ENCODE measurements at places on chromosomes 1 and 21.
A peak's percentile ranks its signal among the peaks of the same experiment; 100 is the strongest.

DNA sequence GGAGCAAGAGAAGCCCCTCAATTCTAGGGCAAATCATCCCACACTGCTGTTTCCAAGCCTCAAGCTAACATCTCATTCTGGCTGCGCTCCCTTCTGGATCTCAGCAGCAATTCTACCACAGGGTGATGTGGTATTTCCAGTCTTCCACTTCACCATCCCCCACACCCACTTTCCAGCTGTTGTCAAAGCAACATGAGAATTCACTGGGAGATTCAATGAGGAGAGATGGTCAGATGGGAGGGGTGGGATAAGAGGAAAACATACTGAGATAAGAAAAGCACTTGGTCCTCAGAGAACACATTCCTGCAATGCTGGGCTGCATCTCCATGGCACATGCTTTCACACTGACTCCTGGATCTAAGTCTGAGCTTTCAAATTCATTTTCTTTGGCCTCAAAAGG lies 47.3 kb upstream of the LRRC52 start:
- no peak for DNase-seq

DNA sequence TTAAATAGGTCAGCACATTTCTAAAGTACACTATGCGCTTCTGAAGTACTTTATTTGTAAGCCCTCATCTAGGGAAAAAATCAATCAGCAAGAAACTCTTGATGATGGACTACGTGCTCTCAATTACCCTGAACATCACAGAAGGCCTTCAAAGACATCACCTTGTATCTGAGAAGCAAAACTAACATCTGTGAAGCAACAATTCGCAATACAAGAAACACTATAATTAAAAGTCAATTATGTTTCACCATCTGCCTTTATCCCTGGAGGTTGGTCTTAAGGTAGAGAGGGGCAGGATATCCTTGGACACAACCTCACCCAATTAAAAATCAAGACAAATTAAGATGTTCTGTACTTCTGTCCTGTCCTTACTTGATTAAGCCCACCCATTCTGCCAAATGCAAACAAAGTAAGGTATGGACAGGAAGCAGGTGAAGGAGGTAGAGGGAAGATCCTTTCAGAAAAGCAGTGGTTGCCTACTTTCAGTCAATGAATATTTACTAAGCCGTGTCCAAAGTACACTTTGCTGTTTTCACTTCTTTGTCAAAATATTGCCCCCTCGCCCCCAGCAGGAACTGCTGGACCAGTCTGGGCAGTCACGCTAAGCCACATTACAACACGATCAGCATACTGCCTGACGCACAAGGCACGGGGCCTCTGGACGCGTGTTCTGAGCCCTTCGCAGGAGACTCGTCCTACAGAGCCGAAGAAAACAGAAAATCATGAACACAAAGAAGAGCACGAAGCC lies 887 bp downstream of the SLC19A2 start:
- peak; percentile 60 for DNase-seq

DNA sequence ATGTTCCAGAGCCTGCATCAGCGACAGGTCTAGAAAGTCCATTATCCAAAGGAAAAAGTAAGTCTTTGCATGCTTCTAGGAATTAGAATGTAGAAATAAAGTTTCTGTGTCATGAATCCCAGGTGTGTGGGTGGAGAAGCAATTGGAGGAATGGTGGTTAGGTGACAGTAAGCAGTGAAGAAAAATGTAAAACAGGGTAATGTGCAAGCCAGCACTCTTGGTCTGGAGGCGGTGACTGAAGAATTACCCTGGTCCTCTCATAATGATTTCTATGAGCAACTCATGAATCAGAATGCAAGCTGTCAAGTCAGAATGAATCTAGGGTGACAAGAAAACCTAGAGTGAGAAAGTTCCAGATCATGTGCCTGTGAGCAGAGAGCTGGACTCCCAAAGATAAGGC lies 33.6 kb downstream of the PLPPR4 start:
- DNase-seq, result no peak

DNA sequence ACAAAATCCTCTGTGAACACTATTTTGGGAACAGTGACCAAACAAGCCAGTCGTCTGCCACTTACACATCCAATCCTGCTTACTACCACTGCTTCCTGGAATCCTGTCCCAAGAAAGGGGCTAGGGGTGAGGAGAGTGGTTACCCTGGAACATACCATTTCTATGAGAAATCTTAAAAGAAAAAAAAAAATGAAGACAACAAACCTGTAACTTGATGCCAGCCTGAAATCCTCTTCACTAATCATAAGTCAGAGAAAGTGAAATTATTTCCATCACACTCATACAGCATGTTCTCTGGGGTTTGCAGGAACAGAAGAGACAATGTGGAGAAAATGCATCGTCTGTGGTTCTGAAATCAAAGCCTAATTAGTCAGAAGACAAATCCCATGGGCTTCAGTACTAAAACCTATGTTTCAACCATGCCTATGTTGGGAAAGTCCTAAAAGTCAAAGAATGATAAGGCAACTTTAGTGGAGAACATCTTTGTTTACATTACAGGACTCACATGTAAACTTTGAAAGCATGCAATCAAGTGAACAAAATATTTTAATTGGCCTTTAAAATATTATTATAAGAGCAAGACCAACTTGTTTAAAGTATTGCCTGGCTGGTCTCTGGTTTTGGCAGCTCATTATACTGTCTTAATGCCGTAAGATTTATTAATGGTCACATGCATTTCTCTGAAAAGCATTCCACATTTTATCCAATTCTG lies 220.7 kb downstream of the LTN1 start:
- no peak for DNase-seq

DNA sequence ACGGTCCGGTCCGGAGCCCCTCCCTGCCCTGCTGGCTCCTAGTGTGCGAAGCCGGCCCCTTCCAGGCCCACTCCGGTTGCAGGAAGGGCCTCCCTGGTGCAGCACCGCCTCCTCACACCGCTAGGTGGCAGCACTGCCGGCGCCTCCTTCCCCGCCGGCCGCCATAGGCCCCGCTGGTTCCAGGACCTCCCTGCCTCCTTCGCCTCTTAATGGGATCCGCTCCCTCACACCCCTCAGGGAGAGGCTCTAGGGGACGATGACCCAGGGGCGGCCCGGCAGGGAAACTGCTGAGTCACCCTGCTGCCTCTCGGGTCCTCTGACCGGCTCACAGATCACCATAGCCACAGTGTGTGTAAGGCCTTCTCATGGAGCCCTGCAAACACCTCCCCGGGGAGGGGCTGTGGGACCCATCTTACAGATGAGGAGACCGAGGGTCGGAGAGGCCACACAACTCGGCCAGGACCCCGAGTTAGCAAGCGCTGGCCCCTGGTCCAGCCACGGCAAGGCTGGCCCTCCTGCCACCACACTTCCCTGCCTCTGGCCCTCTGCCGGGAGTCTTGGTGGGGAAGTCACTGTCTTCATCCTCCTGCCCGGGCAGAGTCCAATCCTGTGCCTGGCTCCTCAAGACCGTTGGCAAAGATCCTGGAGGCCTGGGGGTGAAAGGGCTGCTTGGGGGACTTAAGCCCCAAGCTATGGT lies 1.6 kb upstream of the AJAP1 start:
- DNase-seq, result peak; percentile 74

- peak; percentile 62 for DNase-seq
These were observed 266.3 kb downstream of the RHOU start for GRCh38 chr1:229001467-229002011.

DNA sequence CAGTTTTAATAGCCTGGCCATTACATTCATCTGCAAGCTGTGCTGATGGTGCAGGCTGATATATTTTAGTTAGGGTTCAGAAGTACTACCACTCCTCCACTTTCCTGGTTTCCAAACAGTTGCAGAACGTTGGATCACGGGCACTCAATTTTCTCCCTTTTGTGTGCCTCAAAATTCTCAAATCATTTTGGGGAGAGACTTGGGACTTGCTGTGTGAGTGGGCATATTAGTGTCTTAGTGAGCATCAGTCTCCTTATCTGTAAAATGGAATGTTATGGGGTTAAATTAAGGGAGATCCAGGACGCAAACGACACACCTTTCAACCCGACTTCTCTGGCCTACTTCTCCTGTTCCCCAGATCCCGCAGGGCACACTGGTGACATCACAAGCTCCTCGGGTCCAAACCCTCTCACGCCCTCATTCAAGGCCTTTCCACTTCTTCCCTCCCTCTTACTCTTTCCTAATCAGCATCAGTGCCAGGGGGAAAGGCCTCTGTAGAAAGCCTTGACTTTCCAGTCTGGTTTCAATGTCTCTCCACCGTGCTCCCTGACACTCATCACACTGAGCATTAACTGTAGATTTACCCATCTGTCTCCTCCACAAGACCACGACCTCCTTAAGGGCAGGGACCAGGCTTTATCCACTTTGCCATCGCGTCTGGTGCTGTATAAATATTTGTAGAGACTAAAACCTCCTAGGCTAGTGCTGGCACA lies 1.2 kb downstream of the PIGP start:
- no peak for DNase-seq

DNA sequence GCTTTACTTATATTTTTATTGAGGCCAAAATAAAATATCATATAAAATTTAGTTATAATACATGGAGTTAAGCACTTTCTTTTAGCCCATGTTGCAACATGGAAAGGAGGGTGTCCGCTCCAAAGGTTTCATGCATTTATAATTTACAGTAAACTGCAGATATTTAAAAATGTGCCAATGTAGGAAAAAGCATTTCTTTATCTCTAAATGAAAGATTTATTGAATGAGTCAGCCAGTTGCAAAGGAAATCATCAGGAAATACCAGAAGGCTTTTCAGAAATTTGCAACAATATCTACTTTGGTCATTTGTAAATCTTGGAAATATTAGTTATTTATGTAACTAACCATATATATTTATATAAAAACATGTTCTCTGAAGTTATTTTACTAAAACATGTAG lies 12.1 kb downstream of the ATP6V1G3 start:
- no peak for DNase-seq

GRCh38 chr1:205391386-205391785 lies 30.5 kb downstream of the LEMD1 start:
- DNase-seq, result no peak

DNA sequence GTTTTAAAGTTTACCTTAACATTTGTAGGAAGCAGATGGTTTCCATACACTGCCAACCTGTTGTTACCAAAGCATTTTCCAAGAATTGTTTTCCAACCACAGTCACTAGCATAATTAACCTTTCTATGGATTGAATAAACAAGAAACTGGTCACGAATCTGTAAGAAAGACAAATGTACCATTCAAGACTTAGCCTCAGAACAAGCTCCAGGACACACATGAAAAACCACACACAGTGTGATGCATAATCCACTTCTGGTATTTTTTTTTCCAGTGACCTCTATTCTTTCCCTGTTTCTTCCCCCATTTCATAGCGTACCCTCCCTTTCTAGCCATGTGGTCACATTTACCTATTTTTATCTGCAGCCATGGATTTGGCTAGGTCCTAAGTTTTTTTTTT lies 29.6 kb upstream of the C1orf87 start:
- DNase-seq, result no peak

GRCh38 chr1:170604065-170604464 lies 59.9 kb upstream of the PRRX1 start:
- DNase-seq, result no peak

- DNase-seq, result no peak
These were observed 1.8 kb downstream of the BARHL2 start for GRCh38 chr1:90715309-90715708.

GRCh38 chr1:153058154-153058553 lies 842 bp upstream of the SPRR2A start:
- DNase-seq, result no peak

DNA sequence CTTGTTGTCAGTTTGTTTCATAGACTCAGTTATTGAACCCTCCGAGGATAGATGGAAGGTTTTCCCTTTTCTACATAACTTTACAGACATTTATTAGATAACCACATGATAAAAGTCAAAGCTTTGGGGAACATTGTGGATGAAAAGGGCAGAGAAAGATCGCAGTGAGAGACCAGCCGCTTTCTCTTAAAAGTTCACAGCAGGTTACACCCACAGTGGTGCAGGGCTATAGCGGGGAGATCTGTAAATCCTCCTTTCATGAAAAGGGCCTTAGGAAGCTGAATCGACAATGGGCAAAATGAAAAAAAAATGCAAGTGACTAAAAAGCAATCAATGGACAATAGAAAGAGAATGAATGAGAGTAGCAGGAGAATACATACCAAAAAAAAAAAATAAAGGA lies 218.6 kb downstream of the GRIK1 start:
- DNase-seq, result no peak

GRCh38 chr1:196535727-196536126 lies 72.5 kb downstream of the KCNT2 start:
- DNase-seq, result peak; percentile 62

GRCh38 chr1:40772146-40772955 lies 11.2 kb upstream of the KCNQ4 start:
- DNase-seq, result no peak

- no peak for DNase-seq
These were observed 53.1 kb downstream of the SLC9C2 start for GRCh38 chr1:173549813-173550212.

DNA sequence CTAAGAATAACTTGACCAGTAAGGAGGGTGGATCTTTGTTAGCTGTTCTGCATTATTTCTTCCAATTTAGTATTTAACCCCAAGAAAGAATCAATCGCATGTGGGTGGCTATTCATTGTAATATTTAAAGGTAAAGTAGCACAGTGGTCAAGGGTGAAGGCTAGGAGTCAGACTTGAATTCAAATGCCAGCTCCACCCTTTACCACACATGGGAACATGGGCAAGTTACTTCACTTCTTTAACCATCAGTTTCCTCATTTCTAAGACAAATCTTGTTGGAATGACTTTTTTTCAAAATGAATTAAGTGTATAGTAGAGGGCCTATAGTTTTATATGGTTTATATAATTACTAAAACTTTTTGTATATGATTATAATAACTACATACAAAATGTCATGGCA lies 71.3 kb upstream of the S1PR1 start:
- DNase-seq, result no peak

Measured in RPMI8226 (cell line).